Glutamatergic neuron (in vitro differentiated cells): ENCODE measurements at places on chromosomes 7 and 10.

- DNase-seq = no peak
These were observed 6.9 kb downstream of the KMT2E start for GRCh38 chr7:105020926-105021325.

GRCh38 chr10:80164596-80164995 lies 32.1 kb downstream of the PLAC9 start:
- DNase-seq = no peak

GRCh38 chr7:99631295-99632109 lies 14.8 kb downstream of the ZSCAN25 start:
- DNase-seq = no peak

DNA sequence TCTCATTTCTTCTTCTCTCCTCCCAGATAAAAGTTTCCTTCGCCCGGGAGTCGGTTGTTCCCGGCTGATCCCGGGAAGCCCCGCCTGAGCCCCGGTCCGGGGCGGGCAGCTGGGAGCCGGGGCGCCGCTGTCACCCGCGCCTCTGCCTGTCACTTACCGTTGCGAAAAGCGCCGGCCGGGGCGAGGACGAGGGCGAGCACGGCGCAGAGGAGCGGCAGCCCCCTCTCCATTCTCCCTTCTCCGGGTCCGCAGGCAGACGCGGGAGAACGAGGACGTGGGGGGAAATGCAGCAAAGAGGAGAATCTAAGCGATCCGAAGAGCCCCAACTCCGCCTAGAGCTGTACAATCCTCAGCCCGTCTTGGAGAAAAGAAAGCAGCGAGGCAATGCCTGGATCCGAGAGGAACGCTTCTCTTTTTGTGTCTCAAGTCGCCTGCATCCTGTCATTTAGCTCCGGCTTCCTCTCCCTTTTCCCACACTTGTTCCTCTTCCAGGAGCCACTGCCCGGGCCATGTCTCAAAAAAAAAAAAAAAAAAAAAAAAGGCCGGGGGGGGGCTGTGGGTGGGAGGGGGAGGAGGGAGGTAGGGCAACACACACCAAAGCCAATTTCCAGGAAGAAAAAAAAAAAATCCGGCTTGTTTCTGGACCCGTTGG lies at the start of gene NRP1:
Gene NRP1 (minus strand): TSS at position 515 of the 652 bp plus-strand sequence. CDS start 285 bp downstream, at position 230.
- DNase-seq = peak; percentile 59

DNA sequence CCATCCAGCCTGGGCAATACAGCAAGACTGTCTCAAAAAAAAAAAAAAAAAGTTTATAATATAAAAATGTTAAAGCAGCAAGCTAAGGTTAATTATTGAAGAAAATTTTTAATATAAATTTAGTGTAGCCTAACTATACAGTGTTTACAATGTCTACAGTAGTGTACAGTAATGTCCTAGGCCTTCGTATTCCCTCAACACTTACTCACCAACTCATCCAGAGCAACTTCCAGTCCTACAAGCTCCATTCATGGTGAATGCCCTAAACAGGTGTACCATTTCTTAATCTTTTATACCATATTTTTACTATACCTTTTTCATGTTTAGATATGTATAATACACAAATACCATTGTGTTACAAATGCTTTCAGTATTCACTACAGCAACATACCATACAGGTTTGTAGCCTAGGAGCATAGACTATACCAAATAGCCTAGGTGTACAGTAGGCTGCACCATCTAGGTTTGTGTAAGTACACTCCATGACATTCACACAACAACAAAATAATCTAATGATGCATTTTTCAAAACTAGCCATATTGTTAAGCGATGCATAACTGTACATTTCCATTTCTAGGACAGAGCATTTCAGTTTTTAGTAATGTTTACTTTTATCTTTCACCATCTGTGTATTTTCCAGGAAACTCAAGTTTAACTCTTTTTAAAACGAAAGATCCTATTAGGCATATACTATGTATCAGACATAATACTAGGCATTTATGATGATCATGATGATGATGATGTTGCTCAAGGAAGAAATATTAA lies 43.3 kb downstream of the CNOT4 start:
- DNase-seq = no peak

DNA sequence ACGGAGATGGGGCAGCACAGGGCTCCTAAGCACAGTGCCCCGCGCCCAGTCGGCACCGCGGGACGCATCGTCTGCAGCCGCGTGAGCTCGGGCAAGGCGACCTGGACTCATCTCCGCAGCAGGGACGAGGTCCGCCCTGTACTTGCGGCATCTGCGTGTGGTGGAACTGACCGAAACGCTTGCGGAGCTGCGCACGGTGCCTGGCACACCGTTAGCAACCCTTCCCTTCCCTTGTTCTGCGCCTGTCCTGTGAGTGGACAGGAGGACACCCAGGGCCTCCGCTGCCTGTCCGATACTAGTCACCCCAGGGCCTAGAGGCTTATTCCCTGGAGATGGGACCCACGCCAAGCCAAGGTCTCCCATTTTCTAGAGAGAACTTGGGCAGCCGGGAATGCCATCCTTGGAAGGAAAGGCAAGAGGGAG lies 98.5 kb downstream of the WDR11 start:
- DNase-seq = peak; percentile 41
